ENCODE measurements at places on chromosomes 16 and 17.

GRCh38 chr17:77944390-77945222 is 13.9 kb upstream of the TNRC6C start:
- no peak for DNase-seq

- DNase-seq, result no peak
Observed at GRCh38 chr16:3607161-3607560, 4.2 kb downstream of the SLX4 start.

DNA sequence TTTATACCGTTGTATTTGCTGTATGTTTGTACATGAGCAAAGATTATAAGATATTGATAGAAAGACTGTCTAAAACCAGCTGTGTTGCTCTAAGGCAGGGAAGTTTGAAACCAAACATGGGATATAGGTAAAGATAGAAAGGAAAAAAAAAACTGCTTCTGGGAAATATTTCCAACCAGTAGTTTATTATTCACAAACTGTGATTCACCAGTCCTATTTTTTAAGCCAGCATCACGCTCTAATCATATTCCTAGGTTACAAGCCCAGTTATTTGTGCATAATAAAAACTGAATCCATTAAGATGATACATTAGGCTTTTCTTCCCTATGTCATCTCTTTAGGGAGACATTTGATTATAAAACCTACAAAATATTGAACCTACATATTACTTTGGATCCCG is 4.0 kb downstream of the ERN1 start:
- DNase-seq, result no peak

- no peak for DNase-seq
Observed at GRCh38 chr16:68756239-68756915, 19.3 kb downstream of the CDH1 start.

GRCh38 chr17:38463451-38463858 is 35.2 kb downstream of the ARHGAP23 start:
- no peak for DNase-seq

- DNase-seq, result no peak
Observed at GRCh38 chr16:21250072-21250923, 16.8 kb downstream of the ANKS4B start.

GRCh38 chr17:40526668-40527067 is 25.2 kb upstream of the TNS4 start:
- DNase-seq, result no peak

DNA sequence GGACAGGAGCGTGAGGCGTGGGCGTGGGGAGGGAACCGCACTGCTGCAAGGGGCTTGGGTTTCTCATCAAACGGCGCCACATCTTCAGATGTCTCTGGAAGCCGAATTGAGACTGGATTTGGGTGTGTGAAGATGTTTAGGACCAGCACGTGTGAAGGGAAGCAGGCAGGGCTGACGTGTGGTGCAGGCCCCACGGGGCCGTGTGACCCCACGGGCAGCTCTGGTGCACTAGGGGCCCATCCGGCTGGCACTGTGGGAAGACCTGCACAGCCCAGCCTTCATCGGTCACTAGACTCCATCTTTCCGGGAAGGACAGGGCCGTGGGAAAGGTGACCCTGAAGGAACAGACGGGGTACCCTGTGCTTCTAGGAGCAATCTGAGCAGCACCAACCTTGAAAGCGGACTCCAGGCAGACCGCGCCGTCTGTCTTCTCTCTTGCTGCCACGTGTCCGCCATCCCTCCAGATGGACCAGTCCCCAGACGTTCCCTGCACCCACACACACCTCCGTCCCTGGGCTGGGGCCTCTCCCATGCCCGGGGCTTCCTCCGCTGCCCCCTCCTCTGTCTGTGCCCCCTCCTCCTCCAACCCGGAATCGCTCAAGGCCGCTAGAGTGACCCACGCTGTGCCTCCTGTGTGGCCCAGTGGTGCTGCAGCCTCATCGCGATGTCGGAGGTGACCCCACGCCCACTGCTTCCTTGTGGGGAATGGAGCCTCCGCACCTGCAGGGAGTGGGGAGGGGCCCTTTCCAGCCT is 23.4 kb upstream of the CBFA2T3 start:
- DNase-seq, result no peak

- no peak for DNase-seq
Observed at GRCh38 chr16:48383009-48383876, 2.0 kb downstream of the SIAH1 start.

DNA sequence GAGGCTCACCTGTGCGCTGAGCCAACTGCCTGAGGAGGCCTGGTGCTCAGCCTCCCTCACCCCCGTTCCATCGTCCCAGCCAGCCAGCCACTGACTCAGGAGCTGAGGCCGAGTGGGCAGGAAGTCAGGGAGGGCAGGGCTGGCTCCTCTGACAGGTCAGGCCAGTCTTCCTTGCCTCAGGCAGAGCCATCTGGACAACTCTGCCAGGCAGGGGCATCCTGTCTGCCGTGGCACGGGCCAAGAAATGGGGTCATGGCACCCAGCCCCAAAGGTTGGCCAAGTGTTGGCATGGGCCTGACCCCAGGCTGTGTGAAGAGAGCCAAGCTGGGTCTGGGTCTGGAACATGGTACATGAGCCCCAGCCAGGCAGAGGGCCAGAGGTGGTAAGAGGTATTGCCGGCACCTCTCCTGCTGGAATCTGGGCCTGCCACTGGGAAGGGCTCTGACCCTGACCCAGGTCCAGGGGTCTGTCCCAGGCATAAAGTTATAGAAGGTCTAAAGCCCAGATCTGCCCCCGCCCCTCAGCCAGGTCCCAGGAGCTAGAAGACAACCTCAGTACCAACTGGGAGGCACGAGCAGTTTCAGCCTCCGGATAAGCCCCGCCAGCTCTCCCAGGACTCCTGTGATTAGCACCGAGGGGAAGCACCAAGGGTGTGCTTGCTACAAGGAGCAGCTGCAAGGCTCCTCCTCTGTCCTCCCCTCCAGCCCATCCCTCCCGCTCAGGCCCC is 2.5 kb upstream of the VASN start:
- no peak for DNase-seq

GRCh38 chr16:73020409-73020884 is 27.5 kb downstream of the ZFHX3 start:
- no peak for DNase-seq

- no peak for DNase-seq
Observed at GRCh38 chr17:75361996-75362395, 43.5 kb downstream of the GRB2 start.

DNA sequence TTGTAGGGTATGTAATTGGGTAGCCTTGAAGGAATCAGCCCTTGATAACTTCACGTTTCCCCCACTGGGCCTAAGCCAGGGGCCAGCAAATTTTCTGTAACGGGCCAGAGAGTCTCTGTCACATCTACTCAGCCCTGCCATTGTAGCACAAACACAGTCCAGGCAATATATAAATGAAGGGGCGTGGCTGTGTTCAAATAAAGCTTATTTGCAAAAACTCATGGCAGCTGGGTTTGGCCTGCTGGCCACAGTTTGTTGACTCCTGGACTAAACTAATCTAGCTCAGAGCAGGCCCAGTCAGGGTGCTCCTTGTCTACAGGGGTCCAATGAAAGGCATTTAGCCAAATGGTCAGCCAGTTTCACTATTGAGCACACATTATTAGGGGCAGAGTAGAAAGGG is 141.6 kb downstream of the CCDC182 start:
- DNase-seq, result no peak

DNA sequence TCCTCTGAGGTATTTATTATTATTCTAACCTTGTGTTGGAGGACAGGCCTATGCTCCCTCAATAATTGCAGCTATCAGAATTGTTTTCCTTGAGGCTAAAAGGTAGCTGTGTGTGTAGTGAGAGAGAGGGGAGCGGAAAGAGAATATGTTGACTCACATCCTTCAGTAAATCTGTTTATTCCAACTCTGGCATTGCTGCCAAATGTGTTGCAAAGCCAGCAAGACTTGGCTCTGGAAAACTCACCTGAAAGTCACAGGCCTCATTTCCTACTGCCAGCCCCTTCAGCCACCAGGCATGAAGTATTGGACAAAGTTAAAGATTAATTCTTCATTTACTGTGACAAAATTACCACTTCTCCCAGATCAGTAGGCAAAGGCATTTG is 9.6 kb downstream of the CA10 start:
- DNase-seq, result no peak

DNA sequence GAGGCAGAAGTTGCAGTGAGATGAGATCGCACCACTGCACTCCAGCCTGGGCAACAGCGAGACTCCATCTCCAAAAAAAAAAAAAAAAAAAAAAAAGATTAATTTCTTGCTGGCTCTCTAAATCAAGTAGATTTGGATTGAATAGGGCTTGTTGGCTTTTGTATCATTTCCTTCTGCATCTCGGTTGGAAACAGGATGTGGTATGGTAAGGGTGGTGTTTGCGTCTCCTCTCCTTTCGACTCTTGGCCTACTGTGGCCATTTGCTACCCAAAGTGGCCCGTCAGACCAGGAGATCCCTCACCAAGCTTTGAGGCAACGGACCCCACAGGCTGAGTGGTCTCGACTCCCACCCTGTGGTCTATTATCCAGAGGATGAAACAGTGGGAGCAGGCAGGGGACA is 168.0 kb upstream of the IRX3 start:
- no peak for DNase-seq

DNA sequence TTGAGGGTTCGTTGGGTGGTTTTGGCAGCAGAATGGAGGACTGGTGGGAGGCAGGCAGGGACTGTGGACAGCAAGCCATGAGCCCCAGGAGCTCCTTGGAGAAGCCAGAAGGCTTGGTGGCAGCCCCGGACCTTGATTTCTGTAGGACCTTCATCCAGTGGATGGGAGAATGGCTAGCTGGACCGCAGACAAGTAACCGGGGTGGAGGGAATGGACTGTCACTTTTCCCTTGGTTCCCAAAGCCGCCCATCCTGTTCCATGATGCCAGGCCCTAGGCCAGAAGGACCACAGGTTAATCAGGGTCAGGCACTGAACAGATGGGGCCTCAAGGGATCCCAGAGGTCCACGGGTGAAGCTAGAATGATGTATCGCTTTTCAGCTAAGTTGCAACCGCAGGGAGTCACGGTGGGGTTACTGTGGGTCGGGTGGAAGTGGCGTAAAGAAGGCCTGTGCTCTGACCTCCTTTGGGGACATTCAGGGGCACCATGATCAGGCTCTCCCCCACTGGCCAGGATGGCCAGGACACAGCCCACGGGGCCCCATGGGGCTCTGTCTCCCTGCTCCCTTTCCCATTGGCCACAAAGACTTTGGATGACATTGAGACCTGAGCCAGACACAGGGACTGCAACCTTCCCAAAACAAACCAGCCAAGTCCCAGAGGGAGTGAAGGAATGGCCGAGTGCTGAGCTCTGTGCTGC is 66.9 kb upstream of the MRTFB start:
- no peak for DNase-seq

- DNase-seq, result no peak
Observed at GRCh38 chr17:14199601-14200000, 37.1 kb downstream of the CDRT15 start.

DNA sequence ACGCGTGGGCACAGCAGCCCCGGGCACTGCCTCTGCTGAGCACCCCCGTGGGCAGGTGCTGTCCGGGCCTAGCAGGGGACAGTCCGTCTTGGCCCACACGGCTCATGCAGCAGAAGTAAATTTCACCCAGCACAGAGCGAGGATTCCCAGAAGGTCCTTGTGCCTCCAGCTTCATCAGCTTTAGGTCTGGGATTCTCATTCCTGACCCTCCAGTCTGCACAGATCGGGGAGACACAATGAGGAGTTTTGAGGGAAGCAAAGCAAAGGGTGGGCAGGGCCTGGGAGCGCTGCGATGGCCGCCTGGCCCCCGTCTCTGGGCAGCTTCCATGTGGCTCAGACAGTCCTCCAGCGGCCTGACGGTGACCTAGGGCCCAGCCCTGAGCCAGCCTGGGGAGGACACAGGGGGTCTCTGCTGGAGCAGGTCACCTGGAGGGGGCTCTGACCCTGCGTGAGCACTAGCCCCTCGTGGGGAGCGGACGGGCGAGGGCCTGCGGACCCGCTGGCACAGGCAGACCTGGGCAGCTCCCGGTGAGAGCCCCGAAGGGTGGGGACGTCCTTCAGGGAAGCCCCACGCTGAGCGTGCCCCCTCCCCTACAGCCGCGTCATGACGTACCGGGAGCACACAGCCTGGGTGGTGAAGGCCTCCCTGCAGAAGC is 30.7 kb upstream of the CHMP6 start:
- no peak for DNase-seq

DNA sequence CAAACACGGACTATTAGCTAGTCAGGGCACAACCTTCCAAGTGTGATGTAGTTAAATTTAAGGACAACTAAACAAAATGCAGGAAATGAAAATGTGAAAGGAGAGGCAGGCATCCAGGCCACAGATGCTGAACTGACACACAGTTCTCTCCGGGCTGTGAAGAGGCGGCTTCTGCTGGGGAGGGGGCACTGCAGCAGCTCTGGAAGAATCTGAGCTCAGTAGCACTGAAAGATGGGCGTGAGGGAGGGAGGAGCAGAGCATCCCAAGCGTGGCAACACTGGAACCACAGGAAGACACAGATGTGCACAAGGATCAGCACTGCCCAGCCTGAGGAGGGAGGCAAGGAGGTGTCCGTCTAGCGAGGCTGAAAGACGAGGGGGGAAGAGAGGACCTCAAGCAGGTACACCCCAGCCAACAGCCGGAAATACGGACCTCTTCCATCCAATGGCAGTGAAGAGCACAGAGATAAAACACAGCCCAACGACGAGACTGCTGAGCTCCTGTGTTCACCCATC is 11.4 kb downstream of the MBTPS1 start:
- DNase-seq, result no peak

GRCh38 chr17:81025065-81025740 is 9.7 kb upstream of the BAIAP2 start:
- DNase-seq, result no peak

GRCh38 chr16:46986896-46987295 is 13.4 kb upstream of the DNAJA2 start:
- DNase-seq, result no peak

DNA sequence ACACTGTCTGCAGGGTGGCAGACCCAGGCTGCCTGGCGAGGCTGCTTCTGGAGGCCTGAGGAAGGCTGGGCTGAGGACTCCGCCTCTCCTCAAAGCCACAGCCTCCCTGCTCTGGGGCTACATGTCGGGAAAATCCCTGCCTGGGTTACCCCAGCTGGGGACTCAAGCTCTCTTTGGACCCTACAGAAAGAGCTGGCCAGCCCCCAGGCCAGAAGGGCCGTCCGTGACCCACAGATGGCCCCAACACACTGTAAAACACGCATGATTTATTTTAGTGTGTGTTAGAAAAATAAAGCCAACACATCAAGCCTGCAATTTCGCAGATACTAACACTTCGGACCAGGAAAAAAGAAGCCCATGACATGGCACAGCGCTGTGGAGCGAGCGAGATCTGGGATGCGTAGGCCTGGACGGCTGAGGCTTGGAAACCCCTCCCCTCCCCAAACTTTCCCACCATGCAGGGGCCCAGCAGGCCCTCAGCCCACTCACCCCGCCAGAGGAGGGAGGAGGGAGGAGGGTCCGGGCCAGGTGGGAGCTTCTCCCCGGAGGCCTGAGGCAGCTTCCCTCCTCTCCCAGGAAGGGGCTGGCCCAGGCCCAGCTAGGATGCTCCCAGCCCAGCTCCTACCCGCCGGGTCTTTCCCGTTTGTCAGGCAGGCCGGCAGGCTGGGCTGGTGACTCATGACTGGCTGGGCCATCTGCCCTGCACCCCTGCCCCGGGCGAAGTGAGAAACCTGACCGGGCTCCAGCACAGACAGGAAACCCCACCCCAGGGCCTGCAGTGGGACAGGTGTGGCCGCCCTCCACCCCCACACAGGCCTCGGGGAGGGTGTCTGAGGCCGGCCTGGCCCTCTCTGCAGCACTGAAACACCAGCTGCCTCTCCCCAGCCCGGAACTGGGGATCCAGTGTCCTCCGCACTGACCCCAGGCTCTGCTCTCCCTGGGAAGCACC is 34.1 kb upstream of the SLC38A10 start:
- no peak for DNase-seq

GRCh38 chr17:41932816-41933389 is 2.5 kb downstream of the ODAD4 start:
- DNase-seq, result no peak
